Stimulated activated CD4-positive, alpha-beta T cell treated with anti-CD3 and anti-CD28 coated beads, Interleukin-1b, Interleukin-23, amount 100 ng/mL, for 1 hour (primary cell): ENCODE measurements at places on chromosomes 12 and 14.

DNA sequence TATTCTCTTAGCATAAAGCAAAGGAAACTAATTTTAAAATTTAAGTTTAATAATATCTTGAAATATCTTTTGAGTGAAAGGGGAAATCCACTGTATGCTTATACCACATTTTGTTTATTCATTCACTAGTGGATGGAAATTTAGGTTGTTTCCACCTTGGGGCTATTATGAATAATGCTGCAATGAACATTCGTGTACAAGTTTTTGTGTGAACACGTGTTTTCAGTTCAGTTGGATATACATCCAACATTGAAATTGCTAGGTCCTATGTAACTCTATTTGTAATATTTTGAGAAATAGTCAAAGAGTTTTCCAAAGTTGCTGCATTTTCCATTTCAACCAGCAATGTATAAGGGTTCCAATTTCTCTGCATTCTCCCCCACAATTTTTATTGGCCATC is 83.7 kb upstream of the ETV6 start:
- DNase-seq: no peak

DNA sequence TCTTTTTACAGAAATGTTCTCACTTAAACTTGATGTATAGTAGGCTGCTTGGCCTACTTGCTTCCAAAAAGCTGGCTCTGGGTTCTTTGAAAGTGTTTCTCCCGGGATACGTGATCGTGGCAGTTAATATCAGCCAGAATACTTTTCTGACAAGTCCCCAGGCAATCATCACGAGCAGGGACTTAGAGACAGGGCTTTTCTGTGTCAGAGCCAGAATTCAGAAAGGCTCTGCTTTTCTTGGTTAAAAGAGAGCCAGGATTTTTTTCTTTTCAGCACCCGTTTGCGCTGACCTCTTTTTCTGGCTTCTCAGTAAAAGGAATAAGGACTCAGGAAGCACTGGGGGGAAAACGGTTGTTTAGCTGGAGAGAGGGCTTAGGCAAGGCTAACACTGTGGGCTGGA is 57.8 kb upstream of the ARHGAP5 start:
- DNase-seq: no peak

DNA sequence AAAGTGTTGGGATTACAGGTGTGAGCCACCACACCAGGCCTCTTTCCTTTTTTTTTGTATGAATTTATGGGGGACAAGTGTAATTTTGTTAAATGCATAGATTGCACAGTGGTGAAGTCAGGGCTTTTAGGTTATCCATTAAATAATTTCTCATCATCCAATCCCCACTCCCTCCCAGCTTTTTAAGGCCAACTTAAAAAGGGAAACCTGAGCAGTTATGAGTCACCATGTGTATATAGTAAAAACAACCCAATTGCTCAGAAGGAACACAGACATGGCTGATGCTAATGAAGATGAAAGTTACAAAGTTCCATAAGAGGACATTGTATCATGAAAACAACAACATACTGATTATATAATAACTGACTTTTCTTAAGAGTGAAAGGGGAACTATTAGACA is 25.6 kb upstream of the ARID2 start:
- no peak for DNase-seq

DNA sequence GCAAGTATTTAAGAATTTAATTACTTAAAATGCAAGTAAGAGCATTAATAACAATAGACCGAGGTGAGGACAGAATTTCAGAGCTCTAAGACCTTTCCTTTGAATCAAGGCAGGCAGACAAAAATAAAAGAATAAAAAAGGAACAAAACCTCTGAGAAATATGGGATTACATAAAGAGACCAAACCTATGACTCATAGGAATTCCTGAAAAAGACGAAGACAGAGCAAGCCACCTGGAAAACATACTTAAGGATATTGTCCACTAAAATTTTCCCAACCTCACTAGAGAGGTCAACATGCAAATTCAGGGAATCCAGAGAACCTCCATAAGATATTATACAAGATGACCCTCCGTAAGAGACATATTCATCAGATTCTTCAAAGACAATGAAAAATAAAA is 325.1 kb downstream of the AEBP2 start:
- no peak for DNase-seq

- no peak for DNase-seq
These were observed 121.6 kb downstream of the GPR135 start for GRCh38 chr14:59343585-59343984.

- DNase-seq: no peak
These were observed 82.1 kb upstream of the BDKRB2 start for GRCh38 chr14:96122496-96122895.

DNA sequence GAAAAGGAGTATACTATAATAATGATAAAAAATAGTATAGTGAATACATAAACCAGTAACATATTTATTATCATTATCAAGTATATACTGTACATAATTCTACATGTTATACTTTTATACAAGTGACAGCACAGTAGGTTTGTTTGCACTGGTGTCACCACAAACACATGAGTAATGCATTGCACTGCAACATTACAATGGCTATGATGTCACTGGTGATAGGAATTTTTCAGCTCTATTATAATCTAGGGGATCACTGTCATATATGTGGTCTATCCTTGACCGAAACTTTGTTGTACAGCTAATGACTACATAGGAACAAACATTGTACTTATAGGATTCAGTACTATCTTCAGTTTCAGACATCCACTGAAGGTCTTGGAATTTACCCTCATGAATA is 165.8 kb upstream of the SYT1 start:
- no peak for DNase-seq

DNA sequence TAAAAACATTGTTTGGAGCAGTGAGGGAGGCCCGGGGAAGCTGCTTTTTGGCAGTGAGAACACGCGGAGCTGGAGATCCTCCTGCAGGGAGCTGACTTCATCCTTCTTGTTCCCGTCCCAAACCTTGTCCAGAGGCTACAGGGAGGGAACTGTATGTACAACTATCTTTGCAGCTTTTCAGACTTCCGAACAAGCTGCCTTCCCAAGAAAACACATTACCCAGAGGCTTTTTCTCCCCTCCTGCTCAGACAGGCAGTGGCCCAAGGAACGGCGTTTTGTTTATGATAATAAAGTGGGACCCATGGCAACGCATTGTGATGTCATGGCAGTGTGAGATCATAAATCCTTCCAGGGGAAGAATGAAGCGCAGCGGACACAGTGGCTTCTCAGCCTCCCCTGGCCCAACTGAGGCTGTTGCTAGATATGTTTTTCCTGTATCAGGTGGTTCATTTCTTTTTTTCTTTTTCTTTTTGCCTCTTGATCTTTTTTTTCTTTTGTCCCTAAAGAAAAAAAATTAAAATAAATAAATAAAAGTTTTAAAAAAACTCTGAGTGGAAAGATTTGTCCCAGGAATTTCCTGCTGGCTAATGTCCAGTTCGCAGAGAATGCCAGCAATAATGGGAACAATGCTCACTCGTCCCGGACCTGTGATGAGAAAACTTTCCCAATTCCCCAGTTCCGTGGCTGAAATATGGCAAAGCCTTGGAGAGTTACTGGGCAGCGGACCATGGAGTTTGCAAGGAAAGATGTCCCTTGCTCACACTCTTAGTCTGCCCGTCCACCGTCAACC is 103.4 kb upstream of the MAP1LC3B2 start:
- no peak for DNase-seq

DNA sequence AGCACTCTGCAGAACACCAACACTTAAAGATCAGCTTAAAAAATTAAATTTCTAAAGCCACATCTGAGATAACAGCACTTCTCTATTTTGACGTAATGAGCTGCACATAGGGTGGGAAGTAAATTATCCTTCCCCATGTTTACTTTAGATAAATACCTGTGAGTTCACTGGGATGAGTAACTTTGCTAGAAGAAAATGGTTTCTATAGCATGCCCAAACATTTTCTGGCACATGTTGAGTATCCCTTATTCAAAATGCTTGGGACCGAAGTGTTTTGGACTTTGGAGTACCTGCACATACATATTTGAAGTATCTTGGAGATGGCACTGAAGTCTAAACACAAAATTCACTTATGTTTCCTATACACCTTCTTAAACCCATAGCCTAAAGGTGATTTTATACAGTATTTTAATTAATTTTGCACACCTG is 6.6 kb downstream of the SLC38A2 start:
- DNase-seq: no peak

GRCh38 chr12:109504068-109504467 is 26.6 kb downstream of the UBE3B start:
- no peak for DNase-seq

- no peak for DNase-seq
These were observed 515.7 kb upstream of the ATXN7L3B start for GRCh38 chr12:74021937-74022336.

- no peak for DNase-seq
These were observed 228.2 kb downstream of the BCL11B start for GRCh38 chr14:99043756-99044155.

GRCh38 chr12:19025582-19025981 is 104.0 kb upstream of the PLEKHA5 start:
- no peak for DNase-seq

DNA sequence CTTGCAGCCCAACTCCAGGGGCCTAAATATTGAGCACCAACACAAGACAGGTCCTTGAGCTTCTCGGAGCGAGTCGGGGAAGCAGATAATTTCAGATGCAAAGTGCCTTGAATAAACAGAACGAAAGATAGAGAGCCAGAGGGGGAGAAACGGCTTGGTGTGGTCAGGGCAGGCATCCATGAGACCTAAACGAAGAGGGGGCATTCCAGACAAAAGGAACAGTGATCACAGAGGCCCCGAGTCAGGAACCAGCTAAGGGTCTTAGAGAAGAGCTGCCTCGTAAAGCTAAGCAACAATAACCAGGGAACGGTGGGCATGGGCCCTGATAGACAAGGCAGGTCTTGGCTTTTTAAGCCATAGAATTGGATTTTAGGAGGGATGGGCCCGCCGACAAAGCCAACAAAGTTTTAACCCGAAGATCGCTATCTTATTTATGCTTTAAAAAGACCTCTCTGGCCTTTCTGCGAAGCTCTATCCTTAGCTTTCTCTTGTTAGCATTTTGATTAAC is 421 bp upstream of the ACADS start:
- no peak for DNase-seq

DNA sequence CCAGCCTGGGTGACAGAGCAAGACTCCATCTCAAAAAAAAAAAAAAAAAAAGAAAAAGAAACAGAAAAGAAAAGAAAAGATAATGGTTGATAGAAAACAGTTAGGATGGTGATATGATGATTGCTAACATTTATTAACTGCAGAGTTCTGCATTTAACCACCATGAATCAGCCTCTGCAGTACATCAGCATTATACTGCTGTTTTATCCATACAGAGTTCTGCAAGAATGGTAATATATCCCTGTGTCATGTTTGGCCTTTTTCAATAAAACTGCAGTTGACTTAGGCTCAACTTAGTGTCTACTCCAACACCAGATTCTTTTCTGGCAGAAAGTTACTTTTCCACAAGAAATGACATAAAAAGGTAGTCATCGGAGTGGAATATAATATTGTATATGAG is 62.6 kb downstream of the DUSP6 start:
- DNase-seq: no peak

DNA sequence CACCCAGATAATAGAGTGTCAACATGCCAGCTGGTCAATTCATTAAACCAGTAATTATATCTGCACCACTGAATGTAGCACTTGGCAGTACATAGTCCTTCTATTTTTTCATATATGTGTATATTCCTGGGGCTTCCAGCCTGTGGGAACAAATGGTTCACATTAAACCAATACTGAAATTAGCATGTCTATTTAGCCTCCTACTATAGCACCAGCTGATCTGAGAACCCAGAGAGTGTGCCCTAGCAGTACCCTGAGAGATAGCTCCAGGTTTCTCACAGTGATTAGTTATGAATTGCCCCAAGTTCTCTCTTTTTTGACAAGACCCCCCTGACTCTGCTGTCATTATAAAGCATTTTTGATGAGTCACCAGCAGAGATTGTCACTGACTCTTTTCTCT is 1097.3 kb upstream of the FLRT2 start:
- no peak for DNase-seq

DNA sequence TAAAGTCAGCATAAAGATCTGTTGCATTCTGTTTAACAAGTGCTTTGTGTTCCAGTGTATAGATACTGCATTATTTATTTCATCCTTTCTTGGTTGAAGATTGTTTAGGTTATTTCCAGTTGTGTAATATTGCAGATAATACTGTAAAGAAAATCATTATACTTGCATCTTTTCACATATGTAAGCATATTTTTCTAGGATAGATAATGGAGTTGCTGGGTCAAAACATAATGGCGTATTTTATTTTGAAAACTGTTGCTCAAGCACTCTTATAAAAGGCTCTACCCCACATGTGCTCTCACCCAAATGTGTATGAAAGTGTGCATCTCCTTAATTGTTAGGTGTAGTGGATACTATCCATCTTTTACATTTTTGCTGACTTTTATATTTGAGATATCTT is 274.4 kb downstream of the FBXL14 start:
- no peak for DNase-seq

DNA sequence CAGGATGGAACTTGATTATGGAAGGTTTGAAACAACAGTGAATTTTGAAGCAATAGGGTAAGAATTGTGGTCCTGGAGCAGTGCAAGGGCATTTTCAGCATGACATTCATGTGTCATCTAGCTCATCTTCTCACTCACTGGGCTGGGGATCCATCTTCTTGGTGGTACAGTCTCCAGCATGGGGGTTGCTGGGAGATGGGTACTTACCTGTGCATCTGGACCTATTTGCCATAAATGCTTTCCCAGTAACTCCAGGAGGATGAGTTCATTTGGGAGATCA is 7.2 kb downstream of the HSP90AA1 start:
- DNase-seq: no peak

DNA sequence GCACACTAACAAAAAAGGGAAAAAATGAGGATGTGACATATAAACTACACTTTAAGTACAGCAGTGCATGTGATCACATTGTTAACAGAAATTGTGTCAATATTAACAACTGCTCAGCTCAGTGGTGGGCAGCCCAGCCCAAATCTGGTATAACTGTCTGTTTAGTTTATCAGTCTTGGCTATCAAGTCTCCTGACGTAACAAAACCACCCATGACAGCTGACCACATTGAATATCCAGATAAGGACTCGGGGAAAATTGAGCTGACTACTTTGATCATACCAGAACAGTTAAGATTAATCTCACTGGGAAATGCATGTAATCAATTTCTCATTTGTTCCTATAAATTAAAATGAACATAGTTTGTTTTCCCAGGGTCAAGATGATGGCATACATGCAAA is 396.6 kb downstream of the SNAPC1 start:
- no peak for DNase-seq

DNA sequence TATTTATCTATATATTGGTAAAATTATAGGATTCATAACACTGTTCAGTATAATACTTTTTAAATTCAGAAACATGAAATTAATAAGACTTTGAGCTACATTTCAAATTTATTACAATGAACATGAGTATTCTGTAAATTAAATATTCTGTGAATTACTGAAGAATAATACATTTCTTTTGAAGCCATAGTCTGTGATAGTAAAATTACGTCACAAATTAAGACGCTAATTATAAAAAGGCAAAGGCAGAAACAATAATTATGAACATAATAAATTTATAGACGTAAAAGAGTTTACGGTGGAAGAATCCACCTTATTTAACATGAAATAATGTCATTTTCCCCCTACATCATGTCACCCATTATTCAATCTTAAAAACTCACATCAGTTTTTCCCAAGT is 118.9 kb downstream of the NOVA1 start:
- DNase-seq: no peak

- DNase-seq: no peak
These were observed 5.4 kb upstream of the SLC22A17 start for GRCh38 chr14:23358042-23358441.
